ENCODE measurements at places on chromosomes 3 and 15. TPM values are rescaled to one million over a fixed set of nuclear protein-coding genes. Genes with fewer than 3 reads are reported as not detected.

GRCh38 chr3:23916152-23916885 lies 471 bp downstream of the NKIRAS1 start:
- DNase-seq, result no peak

DNA sequence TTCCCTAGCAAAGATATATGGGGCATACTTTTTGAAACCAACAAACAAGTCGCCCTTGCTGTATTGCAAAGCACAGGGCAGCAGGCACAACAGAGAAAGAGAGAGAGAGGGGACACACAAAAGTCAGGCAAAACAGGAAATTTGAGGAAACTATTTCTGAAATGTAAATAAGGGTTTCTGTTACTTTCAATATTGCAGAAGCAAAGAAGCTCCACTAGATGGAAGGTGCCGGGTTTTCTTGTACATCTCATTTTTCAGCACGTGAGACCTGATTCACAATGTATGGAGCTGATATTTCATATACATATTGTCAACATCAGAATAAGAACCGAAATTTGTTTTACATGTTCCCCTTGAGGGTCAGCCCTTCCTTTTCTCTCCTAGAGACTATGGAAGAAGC lies 127.4 kb downstream of the FOXP1 start:
- no peak for DNase-seq

DNA sequence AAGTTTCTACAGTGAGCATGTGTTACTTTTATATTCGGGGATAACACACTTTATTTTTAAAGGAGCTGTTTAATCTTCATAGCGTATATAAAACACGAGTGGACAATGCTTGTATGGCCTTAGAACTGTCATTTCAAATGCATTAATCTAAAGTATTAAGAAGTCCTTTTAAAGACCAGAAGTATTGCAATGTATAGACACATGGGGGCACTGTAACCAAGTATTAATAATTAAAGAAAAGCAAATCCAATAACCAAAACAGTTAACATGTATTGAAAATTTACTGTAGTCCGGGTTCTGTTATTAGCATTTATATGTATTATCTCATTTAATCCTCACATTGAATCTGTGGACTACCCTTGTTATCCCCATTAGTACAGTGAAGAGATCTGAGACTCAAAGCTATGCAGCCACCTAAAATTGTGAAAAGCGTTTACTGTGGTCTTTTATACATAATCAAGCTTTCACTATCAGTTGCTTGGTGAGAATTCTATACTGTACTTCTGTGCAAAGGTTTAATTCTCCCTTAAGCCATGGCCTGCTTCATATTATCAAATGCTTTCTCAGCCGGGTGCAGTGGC lies 10.1 kb downstream of the ARL14 start:
- DNase-seq, result no peak

- DNase-seq, result no peak
Observed at GRCh38 chr3:104553121-104553520, 813.6 kb upstream of the ALCAM start.

- no peak for DNase-seq
Observed at GRCh38 chr3:153172796-153173757, 11.1 kb downstream of the RAP2B start.

DNA sequence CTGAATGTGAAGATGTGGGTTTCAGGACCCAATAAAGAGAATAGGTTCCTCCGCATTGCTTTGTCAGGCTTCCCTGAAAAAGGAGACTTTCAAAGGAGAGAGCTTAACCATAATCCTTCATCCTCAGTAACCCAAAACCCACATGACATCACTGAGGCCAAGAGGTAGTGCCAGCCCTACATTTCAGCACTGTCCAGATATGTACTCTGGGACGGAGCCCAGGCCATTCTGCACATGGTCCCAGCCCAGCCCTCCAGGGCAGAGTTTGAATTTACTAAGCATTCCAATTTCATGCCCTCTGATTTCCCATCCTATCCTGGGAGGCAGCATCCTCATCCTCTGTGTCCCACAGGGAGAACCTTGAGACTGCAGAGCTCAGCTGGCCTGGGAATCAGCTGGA lies 210.5 kb downstream of the GABRB3 start:
- no peak for DNase-seq

Gene LMAN1L
- 110 TPM for total RNA-seq

Gene CCDC80
- 278 TPM for total RNA-seq

Gene GOLGA8O
- total RNA-seq, result 1.6 TPM

Gene ARMC8
- 32.2 TPM for total RNA-seq

Gene ZNF774
- 3.7 TPM for total RNA-seq

Gene GOLGA8B
- total RNA-seq, result 14.5 TPM

Gene BAHD1
- total RNA-seq, result 14.5 TPM

Gene C3orf85
- not detected for total RNA-seq

Gene TAGLN3
- total RNA-seq, result not detected

Gene PIGZ
- 4.7 TPM for total RNA-seq

Data from left cardiac atrium (tissue), 4 donors.